ENCODE measurements at places on chromosomes 3 and 15. TPM values are rescaled to one million over a fixed set of nuclear protein-coding genes. Genes with fewer than 3 reads are reported as not detected.

Gene BLM
- 10.5 TPM for polyA plus RNA-seq

Gene SPINK8
- polyA plus RNA-seq, result 0.31 TPM

DNA sequence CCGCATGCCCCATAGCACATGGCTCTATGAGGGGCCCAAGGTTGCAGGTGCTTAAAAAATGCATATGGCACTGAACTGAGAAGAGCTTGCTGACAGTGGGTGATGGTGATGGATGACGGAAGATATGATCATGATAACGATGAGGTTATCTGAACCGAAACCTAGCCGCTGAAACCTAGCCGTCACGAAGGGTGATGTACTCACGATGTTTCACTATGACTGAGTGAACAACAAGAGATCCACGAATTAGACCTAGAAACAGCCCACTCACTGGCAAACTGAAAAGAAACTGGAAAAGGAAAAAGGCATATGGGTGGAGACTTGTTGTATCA lies 57.6 kb upstream of the BCL6 start:
- DNase-seq, result no peak

- DNase-seq, result no peak
These were observed 11.2 kb upstream of the ATP11B start for GRCh38 chr3:182782149-182782548.

- DNase-seq, result peak; percentile 24
These were observed 26.5 kb downstream of the CFAP161 start for GRCh38 chr15:81160312-81161159.

DNA sequence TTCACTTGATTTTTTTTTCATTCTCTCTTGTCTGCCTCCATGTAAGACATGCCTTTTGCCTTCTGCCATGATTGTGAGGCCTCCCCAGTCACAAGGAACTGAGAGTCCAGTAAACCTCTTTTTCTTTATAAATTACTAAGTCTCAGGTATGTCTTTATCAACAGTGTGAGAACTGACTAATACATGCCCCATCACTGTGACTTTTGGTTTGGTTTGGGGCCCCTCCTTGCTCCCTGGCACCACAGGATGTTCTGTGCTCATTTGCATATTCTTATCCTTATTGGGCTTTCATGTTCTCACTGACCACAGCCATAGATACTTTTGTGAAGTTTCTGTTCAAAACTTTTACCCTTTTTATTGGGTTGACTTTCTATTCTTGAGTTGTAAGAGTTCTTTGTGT lies 3.8 kb upstream of the PRR20G start:
- no peak for DNase-seq

- DNase-seq, result no peak
These were observed 60.6 kb upstream of the STAC start for GRCh38 chr3:36319680-36320079.

All from left renal cortex interstitium (tissue), 4 donors.